ENCODE measurements at places on chromosomes 3 and 15. TPM values are rescaled to one million over a fixed set of nuclear protein-coding genes. Genes with fewer than 3 reads are reported as not detected.

The SSUH2 gene
- 0.60 TPM for total RNA-seq

The ARRDC4 gene
- 0.28 TPM for total RNA-seq

The NMNAT3 gene
- total RNA-seq: 1.2 TPM

The CLDN18 gene
- total RNA-seq: not detected

The PARP15 gene
- total RNA-seq: not detected

The ADGRG7 gene
- total RNA-seq: not detected

The MESP1 gene
- total RNA-seq: 7.2 TPM

The GHSR gene
- not detected for total RNA-seq

The CNBP gene
- total RNA-seq: 350 TPM

The AHSG gene
- not detected for total RNA-seq

The STAB1 gene
- total RNA-seq: 0.07 TPM

The HTR3E gene
- not detected for total RNA-seq

The MUC13 gene
- total RNA-seq: 7.0 TPM

The SLC28A1 gene
- not detected for total RNA-seq

The PLA1A gene
- total RNA-seq: 0.25 TPM

The TMEM212 gene
- not detected for total RNA-seq

The EXD1 gene
- 0.14 TPM for total RNA-seq

The SLC12A8 gene
- total RNA-seq: 2.3 TPM

The ZMAT3 gene
- 6.0 TPM for total RNA-seq

The SAMMSON gene
- not detected for total RNA-seq

The SERINC4 gene
- 0.09 TPM for total RNA-seq

The RPL39L gene
- total RNA-seq: 47.7 TPM

The ZBTB38 gene
- total RNA-seq: 77.4 TPM

The GOLGA8Q gene
- total RNA-seq: 0.11 TPM

The SLC9C1 gene
- not detected for total RNA-seq

The TLR9 gene
- total RNA-seq: not detected

The SPATA12 gene
- total RNA-seq: 0.29 TPM

The PTH1R gene
- 0.72 TPM for total RNA-seq

The BTLA gene
- total RNA-seq: not detected

The BNIP2 gene
- 68.3 TPM for total RNA-seq

The MORC1 gene
- total RNA-seq: not detected

The PBRM1 gene
- total RNA-seq: 12.7 TPM

The DOCK3 gene
- 0.38 TPM for total RNA-seq

The ADAMTS17 gene
- 0.42 TPM for total RNA-seq

The CPLX3 gene
- total RNA-seq: not detected

The CLDN11 gene
- total RNA-seq: 0.15 TPM

The RNU5B-1 gene
- total RNA-seq: not detected

The B3GALNT1 gene
- 0.27 TPM for total RNA-seq

The NR2E3 gene
- total RNA-seq: 0.34 TPM

The CYP8B1 gene
- not detected for total RNA-seq

The GOLGA8O gene
- total RNA-seq: 0.28 TPM

The TMCO5A gene
- total RNA-seq: not detected

The VPS8 gene
- total RNA-seq: 8.5 TPM

The GOLGA6L10 gene
- 0.50 TPM for total RNA-seq

The HES1 gene
- 11.3 TPM for total RNA-seq

Data from A549 treated with AZD2906 at 1 μM for 4 hours (cell line).